NCI-H526 (cell line): ENCODE measurements at places on chromosomes 1 and 21.

- DNase-seq: no peak
Observed at GRCh38 chr1:227315629-227316346, 2.5 kb downstream of the CDC42BPA start.

GRCh38 chr1:103239034-103239433, 130.7 kb upstream of the COL11A1 start:
- no peak for DNase-seq

GRCh38 chr1:227777156-227777555, 38.3 kb upstream of the PRSS38 start:
- DNase-seq: no peak

DNA sequence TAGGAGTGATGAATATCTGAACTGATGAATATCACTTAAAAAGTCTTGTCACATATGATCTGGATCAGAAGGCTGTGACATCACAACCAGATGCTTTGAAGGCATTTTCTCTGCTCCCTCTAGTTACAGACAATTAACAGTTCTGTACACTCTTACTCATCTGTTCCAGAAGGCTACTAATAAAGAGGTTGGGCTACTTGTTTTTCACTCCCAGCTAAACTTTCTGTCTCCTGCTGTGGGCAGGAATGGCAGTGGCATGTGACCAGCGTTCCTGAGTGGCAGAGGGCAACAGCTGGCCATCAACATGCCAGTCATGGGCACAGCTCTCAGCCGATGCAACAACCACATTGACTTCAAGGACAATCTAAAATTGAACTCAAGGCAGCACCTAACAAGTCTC, 66.7 kb downstream of the SLC45A1 start:
- no peak for DNase-seq
